ENCODE measurements at places on chromosomes 13 and 19.

GRCh38 chr13:103844471-103844870 is 778.3 kb upstream of the SLC10A2 start:
- no peak for DNase-seq

GRCh38 chr19:3504735-3505134 is 1.4 kb upstream of the FZR1 start:
- DNase-seq, result no peak

GRCh38 chr13:34762312-34762711 is 179.8 kb upstream of the NBEA start:
- no peak for DNase-seq

- no peak for DNase-seq
These were observed 2.5 kb downstream of the USP12 start for GRCh38 chr13:27168906-27169657.

GRCh38 chr13:105572401-105572800 is 963.1 kb downstream of the EFNB2 start:
- no peak for DNase-seq

DNA sequence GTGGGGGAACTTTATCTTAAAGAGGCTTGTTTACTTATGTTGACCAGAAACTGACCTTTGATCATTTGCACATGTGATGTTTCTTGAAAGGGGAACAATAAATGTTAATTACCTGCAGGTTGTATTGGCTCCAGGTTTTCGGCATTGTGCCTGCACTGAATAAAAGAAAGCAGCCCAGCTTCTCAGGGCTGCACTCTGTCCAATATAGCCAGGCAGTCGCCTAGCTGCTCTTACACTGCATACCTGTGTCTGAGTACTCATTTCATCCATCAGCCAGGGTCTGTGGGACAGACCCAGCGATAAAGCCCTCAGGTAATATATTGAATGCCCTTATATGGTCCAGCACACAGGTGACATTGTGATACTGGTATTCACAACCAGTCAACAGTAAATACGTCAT is 8.9 kb upstream of the ZNF726 start:
- no peak for DNase-seq

DNA sequence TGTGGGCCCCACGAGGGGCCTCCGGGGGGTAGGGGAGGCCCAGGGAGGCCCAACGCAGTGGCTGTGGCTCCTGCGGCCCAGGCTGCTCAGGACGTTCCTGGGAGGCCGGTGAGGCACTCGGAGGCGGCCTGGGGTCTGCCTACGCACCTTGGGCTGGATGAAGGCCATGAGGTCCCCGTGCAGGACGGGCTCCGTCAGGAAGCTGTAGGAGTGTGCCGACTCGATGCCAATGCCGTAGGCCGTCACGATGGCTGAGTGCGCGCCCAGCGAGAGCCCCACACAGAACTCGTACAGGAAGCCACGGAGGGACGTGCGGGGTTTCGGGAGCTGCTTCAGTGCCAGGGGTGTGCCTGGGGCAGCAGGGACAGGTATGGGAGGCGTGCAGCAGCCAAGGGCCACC is 5.9 kb downstream of the SBK2 start:
- DNase-seq, result no peak

- no peak for DNase-seq
These were observed 27.5 kb downstream of the VRK3 start for GRCh38 chr19:49997709-49998108.

DNA sequence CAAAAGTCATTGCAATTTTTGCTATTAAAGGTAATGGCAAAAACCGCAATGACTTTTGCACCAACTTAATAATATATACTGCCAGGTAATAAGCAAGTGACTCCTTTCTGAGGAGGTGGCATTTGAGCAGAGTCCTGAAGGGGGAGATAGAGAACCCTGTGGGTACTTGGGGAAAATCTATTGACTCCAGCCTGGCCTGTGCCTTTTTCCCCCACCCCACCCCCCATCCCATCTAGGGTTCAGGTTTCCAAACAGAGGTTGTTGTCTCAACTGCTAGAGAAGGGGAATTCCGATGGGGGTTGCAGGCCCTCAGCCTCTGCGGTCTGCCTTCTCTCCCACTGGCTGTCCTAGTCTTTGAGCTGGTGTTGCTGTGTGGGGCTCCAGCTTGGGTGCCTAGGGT is 11.5 kb downstream of the S1PR2 start:
- DNase-seq, result no peak
